ENCODE measurements at places on chromosomes 12 and 14. TPM values are rescaled to one million over a fixed set of nuclear protein-coding genes. Genes with fewer than 3 reads are reported as not detected.

The HOXC6 gene
- total RNA-seq: 19.5 TPM

The CNTN1 gene
- 36.5 TPM for total RNA-seq

DNA sequence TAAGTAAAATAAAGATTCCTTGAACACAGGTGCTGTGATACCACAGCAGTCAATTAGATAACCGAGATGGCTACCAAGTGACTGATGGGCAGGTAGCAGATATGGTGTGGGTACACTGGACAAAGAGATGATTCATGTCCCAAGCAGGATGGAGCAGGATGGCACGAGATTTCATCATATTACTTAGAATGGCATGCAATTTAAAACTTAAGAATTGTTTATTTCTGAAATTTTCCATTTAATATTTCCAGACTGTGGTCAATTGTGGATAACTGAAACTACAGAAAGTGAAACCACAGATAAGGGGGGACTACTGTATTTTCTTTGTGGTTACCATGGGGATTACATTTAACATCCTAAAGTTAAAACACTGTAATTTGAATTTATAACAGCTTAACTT, 7.5 kb upstream of the ZFP36L1 start:
- H3K4me1 ChIP-seq: peaks cover 8% of the 10 kb centered on the region
- H3K36me3 ChIP-seq: no peaks in the 10 kb centered on the region
- no peak overlapping the region for H3K4me3 ChIP-seq
- H3K27me3 ChIP-seq: no peaks in the 10 kb centered on the region

DNA sequence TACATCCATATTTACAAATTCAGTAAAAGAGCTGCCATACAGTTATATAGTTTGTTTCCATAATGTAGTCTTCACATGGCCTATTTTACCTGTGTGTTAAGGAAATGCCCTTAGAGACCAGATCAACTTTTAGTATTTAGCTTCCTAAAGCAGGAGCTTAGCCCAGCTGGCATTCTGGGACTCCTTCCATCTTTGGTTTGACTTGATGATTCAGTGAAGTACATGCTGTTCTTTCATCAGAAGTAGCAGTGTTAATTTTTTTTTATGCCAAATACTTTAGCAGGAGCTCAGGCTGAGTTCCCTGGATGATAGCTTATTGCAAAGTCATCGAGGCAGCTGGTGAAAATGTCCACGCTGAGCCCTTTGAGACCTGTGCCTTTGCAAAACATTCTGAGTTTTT, 101.0 kb downstream of the FOXG1 start:
- no peaks in the 10 kb centered on the region for H3K36me3 ChIP-seq
- H3K27ac ChIP-seq: no peak overlapping the region
- H3K4me1 ChIP-seq: no peaks in the 10 kb centered on the region
- DNase-seq: no peak
- H3K27me3 ChIP-seq: no peaks in the 10 kb centered on the region

DNA sequence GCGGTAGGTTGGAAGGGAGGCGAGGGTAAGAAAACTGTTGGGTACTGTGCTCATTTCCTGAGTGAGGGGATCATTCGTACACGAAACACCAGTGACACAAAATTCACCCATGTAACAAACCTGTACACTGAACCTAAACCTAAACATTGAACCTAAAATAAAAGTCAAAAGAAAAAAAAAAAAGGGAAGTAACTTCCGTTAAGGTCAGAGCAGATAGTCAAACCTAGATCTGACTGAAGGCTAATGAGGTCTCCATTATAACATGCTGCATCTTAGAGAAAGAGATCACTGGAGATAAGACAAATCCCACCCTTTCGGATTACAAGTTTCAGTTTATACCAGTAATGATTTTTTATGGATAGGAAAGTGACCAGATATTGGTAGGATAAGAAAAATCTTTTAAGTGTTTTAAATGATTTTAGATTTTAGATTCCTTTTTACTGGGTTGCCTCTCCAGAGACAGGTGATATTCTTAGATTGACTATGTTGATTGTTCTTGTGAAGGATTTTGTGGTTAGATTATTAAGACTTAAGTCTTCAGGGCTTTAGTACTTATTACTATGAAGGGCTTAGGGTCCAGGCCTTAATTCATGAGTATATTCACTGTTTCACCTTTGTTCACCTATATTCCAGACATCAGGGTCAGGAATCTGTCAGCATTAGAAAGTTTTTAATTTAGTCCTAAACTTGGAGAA, 11.2 kb upstream of the NCKAP1L start:
- DNase-seq: no peak
- H3K27me3 ChIP-seq: no peaks in the 10 kb centered on the region
- no peaks in the 10 kb centered on the region for H3K36me3 ChIP-seq
- H3K27ac ChIP-seq: no peak overlapping the region
- no peaks in the 10 kb centered on the region for H3K4me1 ChIP-seq
- no peak overlapping the region for H3K4me3 ChIP-seq

Measured in adrenal gland (tissue), 19 donors.